ENCODE measurements at places on chromosomes 6 and 20. TPM values are rescaled to one million over a fixed set of nuclear protein-coding genes. Genes with fewer than 3 reads are reported as not detected.

ID4 gene
- total RNA-seq = 0.72 TPM

AGPAT1 gene
- 39.1 TPM for total RNA-seq

MTFR2 gene
- 11.6 TPM for total RNA-seq

TCP11 gene
- total RNA-seq = not detected

TMEM244 gene
- total RNA-seq = not detected

IL20RA gene
- 0.03 TPM for total RNA-seq

Measured in A549 treated with GW870086 at 1 μM for 4 hours (cell line).